ENCODE measurements at places on chromosomes 16 and 17.

DNA sequence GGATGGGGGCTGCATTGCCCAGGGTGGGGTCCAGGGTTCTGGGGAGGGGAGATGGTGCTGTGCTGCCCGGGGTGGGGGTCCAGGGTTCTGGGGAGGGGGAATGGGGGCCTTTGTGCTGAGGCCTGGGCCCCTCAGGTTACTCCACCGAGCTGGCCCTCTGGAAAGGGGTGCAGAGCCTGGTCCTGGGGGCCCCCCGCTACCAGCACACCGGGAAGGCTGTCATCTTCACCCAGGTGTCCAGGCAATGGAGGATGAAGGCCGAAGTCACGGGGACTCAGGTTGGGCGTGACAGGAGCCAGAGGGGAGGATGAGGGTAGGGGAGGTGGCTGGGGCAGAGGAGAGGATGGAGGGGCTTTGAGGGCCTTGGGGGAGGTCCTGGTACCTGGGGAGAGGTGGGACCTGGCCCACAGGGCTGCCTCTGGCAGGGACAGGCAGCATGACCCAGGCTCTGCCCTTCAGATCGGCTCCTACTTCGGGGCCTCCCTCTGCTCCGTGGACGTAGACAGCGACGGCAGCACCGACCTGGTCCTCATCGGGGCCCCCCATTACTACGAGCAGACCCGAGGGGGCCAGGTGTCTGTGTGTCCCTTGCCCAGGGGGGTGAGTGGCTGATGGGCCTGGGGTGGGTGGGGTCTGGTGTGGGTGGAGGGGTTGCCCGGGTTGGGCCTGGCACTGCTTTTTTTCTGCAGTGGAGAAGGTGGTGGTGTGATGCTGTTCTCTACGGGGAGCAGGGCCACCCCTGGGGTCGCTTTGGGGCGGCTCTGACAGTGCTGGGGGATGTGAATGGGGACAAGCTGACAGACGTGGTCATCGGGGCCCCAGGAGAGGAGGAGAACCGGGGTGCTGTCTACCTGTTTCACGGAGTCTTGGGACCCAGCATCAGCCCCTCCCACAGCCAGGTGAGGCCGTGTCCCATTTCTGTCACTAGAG is 7.8 kb downstream of the ITGAX start:
- no peaks in the 10 kb centered on the region for H3K4me1 ChIP-seq
- peaks cover 15% of the 10 kb centered on the region for H3K27me3 ChIP-seq
- H3K27ac ChIP-seq = no peak overlapping the region
- H3K36me3 ChIP-seq = no peaks in the 10 kb centered on the region

DNA sequence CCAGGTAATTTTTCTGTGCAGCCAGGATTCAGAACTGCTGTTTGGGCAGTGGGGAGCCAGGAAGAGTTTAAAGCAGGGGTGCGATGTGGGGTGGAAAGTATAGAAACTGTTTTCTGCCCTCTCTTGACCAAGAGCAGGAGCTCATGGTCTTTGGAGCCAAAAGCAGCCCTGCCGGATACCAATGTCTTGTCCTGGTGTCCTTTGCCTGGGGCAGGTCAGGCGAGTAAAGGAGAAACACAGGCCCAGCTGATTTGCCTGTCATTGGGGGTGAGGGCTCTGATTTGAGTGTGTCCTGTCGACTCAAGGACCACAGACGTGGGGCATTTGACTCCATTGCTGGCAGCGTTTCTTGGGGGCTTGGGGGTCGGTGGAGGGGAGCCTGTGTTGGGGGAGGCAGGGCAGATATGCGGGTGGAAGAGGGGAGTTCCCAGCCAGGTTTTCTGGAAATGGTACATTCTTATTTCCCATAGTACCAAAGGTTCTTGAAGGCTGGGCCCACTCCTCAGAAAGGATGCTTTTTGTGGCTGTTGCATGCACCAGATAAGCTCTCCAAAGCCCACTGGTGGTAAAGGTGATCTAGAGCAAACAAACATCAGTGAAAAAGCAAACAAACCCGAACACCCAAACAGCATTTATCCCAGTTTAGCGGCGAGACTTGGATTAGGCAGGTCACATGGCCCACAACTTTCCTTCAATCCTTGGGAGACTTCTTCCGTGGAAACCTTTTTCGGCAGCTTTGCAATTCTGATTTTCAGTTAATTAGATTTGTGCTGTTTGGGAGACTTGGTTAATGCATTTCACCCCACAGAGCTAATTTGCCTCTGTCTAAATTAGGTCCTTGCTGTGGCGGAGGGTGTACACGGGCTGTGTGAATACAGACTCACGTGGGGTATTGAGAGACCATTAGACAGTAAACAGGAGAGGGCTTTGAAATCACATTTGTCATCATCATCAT is 59.0 kb downstream of the MSI2 start:
- no peak for DNase-seq
- no peak overlapping the region for H3K4me3 ChIP-seq
- H3K27me3 ChIP-seq = peaks cover 8% of the 10 kb centered on the region
- H3K36me3 ChIP-seq = peaks cover 69% of the 10 kb centered on the region
- H3K27ac ChIP-seq = peak overlapping the region; percentile 94

DNA sequence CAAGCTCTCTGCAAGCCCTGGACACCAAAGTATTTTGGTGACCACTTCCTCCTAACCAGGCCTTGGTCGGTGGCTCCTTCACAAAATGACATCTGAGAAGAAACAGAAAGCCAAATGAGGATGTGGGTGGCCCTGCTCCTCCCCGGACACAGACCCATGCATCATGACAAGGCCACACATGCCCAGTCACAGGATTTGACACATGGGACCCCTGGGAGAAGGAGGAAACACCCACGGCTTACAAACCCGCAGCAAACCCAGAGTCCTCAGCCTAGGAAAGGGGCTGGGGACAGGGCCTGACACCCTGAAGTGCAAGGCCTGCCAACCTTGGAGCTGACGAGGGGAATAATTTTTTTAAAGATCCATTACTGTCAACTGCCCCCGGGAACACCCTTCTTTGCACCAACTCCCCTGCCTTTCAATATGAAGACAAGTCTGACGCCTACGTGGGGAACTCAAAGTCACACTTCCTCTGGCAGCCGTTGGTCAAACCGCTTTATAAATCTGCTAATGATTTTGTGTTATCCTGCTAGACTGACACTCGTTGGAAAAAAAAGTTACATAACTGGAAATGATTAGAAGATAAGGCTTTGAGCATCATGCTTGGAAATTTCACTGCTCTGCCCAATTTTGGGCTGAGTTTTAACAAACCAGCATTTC is 41.3 kb downstream of the GAS7 start:
- H3K27me3 ChIP-seq = peaks cover 19% of the 10 kb centered on the region
- H3K27ac ChIP-seq = no peak overlapping the region
- no peaks in the 10 kb centered on the region for H3K36me3 ChIP-seq
- DNase-seq = peak; percentile 25
- peaks cover 22% of the 10 kb centered on the region for H3K4me1 ChIP-seq

DNA sequence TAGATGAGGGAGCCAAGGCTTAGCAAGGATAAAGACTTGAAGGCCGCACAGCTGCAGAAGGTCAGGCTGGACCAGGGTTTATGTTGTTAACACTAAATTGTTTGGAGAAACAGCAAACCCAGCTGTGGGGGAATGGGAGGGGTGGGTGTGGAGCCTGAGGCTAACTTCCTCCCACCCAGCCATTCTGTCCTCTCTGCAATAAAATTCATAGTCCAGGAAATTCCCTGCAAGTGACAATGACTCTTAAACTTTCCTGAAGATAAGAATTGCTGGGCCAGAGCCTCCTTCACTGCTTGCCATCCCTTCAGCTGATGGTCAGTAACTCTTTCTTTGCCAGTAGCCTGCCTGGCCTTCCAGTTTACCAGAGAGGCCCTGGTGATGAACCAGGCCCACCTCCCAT is 19.4 kb upstream of the ATP5MC1 start:
- H3K27me3 ChIP-seq = peaks cover 2% of the 10 kb centered on the region
- H3K36me3 ChIP-seq = no peaks in the 10 kb centered on the region
- H3K4me3 ChIP-seq = peak overlapping the region; percentile 9
- H3K4me1 ChIP-seq = peaks cover 75% of the 10 kb centered on the region
- DNase-seq = no peak

DNA sequence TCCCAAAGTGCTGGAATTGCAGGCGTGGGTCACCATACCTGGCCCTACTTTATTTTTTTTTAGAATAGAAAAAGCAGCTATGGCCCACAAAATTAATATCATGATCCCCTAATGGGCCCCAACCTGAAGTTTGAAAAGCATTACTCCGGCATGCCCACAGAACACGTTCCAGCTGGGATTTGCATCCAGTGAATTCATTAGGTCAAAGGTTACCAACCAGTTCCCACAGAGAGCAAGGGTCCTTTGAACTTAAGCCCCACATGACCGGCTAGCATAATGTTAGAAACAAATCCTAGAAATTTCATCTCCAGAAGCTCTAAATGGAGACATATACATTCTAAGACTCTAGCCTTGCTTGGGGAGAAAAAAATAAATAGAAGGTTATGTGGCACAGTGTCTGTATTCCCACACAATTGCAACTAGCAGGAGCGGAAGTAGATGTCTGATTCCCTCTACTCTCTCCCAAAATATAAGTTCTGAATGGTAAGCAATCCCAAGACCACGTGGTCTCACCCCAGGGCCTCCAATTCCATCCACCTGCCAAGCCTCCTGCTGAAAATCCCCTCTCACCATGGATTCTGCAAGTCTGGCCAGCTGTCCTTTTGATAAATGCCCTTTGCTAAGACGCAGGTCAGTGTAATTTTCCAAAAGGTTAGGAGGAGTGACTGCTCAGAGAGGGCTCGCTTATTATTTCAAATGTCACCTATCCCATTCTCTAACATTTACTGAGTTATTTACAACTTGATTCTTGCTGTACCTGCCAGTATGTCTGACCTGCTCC is 395.8 kb downstream of the NPIPA8 start:
- H3K36me3 ChIP-seq = peaks cover 5% of the 10 kb centered on the region
- no peaks in the 10 kb centered on the region for H3K27me3 ChIP-seq

DNA sequence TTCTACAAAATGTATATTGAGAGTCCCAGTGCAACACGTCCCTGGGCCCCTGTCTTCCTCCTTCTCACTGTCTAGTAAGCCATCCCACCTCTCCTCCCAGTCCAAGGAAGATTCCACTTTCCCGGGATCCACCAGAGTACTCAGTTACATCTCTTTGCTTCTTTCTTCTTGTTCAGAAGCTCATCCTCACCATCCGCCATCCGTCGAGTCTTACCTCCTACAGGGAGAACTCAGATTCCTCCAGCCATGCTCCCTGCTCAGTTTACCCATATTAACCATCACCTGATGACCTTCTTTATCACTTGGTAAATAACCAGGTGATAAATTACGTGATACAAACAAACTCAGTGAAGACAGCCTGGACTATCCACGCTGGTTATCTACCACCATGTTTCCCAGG is 57.1 kb downstream of the CYTH1 start:
- peak overlapping the region; percentile 43 for H3K4me3 ChIP-seq
- no peak for DNase-seq
- peak overlapping the region; percentile 1 for H3K27ac ChIP-seq
- H3K36me3 ChIP-seq = no peaks in the 10 kb centered on the region
